Stimulated activated CD8-positive, alpha-beta memory T cell treated with anti-CD3 and anti-CD28 coated beads, Interleukin-4, amount 100 ng/mL, for 4 hours (primary cell): ENCODE measurements at places on chromosomes 11 and 22.

DNA sequence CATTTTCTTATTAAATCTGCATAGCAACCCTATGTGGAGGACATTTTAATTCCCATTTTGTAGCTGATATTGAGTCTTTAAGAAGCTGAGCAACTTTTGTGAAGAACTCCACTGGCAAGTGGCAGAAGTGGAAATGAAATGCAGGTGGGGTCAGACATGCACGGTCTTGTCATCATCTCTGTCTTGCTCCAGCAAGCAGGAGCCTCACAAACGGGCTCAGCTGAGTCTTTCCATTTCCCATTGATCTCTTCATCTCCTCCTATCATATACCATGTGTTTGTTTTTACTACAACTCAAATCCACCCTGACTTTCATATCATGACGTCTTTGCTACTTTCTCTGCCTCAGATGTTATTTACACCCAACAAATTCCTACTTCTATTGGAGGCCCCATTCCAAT, 97.9 kb upstream of the TENM4 start:
- DNase-seq = no peak

- DNase-seq = no peak
Observed at GRCh38 chr22:50403701-50404101, 60.6 kb downstream of the PPP6R2 start.

- no peak for DNase-seq
Observed at GRCh38 chr11:61657566-61658290, 22.5 kb upstream of the DAGLA start.

GRCh38 chr22:42493393-42493792, 26.2 kb downstream of the RRP7A start:
- no peak for DNase-seq

DNA sequence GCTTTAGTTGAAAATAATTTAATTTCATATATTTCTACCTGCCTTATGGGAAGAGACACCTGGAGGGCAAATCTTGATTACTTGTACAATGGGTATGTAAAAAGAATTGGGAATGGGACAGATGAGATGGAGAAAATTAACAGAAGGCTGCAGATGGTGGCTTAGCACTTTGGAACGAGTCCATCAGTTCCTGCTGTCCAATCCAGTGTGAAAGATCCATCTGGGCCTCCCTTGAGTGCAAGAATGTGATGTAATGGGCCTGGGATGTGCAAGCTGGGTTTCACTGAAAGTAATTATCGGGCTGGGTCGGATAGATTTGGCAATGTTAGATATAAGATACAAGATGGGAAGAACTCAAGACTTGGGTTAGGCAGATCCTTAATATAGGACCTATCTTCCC, 42.0 kb downstream of the CECR2 start:
- DNase-seq = no peak

GRCh38 chr22:37186997-37187522, 987 bp downstream of the C1QTNF6 start:
- DNase-seq = no peak

- no peak for DNase-seq
Observed at GRCh38 chr11:6433998-6434660, 6.7 kb downstream of the HPX start.

- DNase-seq = no peak
Observed at GRCh38 chr11:108654994-108655631, 9.8 kb upstream of the DDX10 start.

- DNase-seq = no peak
Observed at GRCh38 chr11:65243797-65244196, 18.0 kb upstream of the POLA2 start.

DNA sequence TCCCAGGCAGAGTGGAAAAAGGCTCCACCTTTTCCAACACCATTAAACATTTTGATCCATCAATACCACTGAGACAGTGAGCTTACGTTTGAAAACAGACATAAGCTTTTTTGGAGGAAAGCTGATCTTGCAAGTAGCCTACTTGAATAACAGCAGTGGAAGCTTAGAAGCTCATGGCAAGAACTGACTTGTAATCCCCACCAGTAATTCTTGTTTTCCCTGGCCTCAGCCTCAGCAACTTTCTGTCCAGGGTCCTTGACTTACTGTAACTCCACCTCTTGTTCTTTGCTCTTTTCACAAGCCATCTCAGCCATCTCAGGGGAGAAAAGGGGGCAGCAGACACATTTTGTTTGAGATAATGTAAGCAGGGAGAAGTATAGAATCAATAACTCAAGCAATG, 12.3 kb upstream of the MPZL2 start:
- no peak for DNase-seq

DNA sequence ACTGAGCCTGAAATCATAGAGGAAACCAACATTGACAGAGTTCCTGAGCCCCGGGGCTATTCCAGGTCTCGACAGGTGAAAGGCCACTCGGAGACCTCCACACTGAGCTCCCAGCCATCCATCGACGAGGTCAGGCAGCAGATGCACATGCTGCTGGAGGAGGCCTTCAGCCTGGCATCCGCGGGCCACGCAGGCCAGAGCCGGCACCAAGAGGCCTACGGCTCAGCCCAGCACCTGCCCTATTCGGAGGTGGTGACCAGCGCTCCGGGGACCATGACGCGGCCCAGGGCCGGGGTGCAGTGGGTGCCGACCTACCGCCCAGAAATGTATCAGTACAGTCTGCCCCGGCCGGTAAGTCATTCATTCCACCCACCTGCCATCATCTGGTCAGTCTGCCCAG, 54.9 kb downstream of the C11orf91 start:
- no peak for DNase-seq

DNA sequence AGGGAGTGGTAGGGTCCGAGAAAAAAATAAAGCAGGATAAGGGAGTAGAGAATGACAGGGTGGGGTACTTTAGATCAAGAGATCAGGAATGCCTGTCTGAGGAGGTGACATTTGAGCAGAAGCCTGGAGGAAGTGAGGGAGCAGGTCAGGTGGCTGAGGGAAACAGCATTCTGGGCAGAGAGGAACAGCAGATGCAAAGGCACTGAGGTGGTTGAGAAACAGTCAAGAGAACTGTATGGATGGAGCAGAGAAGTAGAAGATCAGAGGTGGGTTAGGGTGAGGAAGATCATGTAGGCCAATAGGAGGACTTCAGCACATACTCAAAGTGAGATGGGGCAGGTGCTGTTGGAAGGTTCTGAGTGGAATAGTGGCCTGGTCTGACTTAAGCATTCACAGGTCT, 8.3 kb downstream of the ARHGEF17 start:
- no peak for DNase-seq

- no peak for DNase-seq
Observed at GRCh38 chr22:19930551-19931486, 10.8 kb upstream of the COMT start.

GRCh38 chr11:115100706-115101105, 403.5 kb downstream of the CADM1 start:
- no peak for DNase-seq

GRCh38 chr22:26767351-26768155, 110.2 kb downstream of the MIAT start:
- DNase-seq = no peak

GRCh38 chr11:3901249-3902025, 46.0 kb downstream of the STIM1 start:
- no peak for DNase-seq
